ENCODE measurements at places on chromosomes 3 and 15. TPM values are rescaled to one million over a fixed set of nuclear protein-coding genes. Genes with fewer than 3 reads are reported as not detected.
A peak's percentile ranks its signal among the peaks of the same experiment; 100 is the strongest.

- DNase-seq, result peak; percentile 5
Measured at GRCh38 chr15:68314563-68314962, 37.0 kb downstream of the FEM1B start.

SEMA6D gene
- 15.5 TPM for total RNA-seq

DNA sequence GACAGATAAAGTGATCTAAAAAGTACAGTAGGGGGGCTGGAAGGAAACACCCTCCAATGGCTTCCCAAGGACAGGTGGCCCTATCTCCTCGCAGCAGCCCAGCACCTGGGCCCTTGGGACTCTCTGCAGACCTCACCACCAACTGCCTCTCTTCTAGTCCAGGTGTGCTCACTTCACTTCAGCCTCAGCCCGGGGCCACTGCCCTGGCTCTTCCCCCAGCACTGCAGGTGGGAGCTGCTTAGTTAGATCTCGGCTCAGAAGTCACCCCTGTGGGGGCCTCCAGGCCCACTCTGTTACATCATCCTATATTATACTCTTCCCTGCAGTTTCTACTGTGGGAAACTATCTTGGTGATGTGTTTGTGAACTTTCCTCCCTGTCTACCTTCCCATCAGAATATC, 2.0 kb downstream of the KLF15 start:
- no peak for DNase-seq

- DNase-seq, result no peak
Measured at GRCh38 chr15:29039466-29040369, 153.9 kb downstream of the APBA2 start.

GRCh38 chr3:44983484-44983941, 7.5 kb downstream of the EXOSC7 start:
- no peak for DNase-seq

TM6SF1 gene
- 6.2 TPM for total RNA-seq

DNA sequence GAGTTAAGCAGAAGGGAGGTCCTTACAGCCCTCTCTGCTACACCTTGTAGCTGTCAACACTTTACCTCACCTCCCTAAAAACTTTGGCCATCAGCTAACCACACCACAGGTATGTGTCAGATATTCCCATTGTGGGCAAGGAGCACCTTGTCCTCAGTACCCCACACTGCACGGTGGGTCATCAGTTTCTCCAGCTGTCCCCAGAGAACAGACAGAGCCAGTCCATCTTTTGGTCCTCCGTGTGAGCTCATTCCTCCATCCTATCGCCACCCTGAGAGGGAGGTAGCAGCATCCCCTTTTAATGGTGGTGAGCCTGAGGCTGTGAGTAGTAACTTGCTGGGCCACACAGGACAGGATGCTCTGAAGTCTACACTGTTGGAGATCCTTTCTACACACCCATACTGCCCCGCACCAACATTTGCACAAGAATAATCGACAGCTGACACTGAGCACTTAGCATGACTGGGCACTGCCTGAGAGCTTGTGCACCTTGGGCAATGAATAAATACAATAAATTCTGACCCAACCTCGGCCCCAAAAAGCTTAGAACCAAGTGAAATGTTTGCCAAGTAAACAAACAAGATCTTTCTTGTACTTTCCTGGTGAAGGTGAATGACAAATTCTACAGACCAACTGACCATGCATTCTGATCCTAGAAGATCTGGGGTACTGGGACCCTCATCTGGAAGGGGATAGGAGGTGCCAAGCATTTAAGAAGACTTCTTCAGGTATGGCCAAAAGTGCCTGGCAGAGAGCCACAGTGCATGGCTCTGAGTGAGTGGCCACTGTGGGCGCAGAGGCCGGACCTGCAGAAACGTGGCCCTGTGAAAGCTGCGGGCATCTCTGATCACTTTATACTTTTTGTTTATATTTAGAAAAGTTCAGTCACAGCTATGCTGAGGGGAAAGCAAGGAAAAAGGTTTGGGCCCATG, 6.9 kb downstream of the CHCHD4 start:
- DNase-seq, result no peak

CCR1 gene
- 88.6 TPM for total RNA-seq

- DNase-seq, result no peak
Measured at GRCh38 chr3:142930463-142930862, 33.0 kb downstream of the PAQR9 start.

GRCh38 chr3:129688271-129688895, 81.9 kb upstream of the PLXND1 start:
- no peak for DNase-seq

DNA sequence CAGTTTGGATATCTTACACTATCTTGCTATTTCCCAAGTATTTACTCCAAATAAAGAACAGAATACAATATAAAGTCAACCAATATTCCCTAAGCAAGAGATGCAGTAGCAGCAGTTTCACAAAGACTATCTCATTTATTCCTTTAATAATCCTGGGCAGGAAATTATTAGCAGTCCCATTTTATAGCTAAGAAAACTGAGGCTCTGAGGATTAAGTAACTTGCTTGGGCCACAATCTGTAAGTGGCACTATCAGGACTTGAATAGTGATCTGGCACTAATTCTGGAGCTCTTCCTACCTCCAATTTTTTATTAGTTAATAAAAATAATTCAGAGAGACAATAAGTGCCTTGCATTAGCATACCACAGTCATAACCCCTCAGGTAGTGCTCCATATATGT, 611.7 kb downstream of the MCTP2 start:
- no peak for DNase-seq

- no peak for DNase-seq
Measured at GRCh38 chr15:58403581-58403980, 28.2 kb upstream of the LIPC start.

GRCh38 chr3:13235897-13236296, 162.7 kb upstream of the IQSEC1 start:
- DNase-seq, result no peak

GRCh38 chr15:29103824-29104565, 165.6 kb downstream of the NSMCE3 start:
- no peak for DNase-seq

GRCh38 chr3:192494174-192494573, 233.2 kb downstream of the FGF12 start:
- no peak for DNase-seq

DNA sequence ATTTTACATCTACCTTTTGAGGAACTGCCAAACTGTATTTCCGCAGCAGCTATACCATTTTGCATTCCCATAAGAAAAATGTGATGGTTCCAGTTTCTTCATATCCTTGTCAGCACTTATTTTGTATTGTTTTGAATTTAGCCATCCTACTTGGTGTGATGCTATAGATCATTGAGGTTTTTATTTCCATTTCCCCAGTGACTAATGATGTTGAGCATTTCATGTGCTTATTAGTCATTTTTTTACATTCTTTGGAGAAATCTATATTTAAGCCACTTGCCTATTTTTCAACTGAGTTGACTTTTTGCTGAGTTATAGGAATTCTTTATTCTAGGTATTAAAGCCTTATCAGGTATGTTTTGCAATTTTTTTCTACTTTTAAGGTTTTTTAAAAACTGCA, 347.6 kb upstream of the RARB start:
- DNase-seq, result no peak

LRRC31 gene
- total RNA-seq, result not detected

OTOL1 gene
- not detected for total RNA-seq

DNA sequence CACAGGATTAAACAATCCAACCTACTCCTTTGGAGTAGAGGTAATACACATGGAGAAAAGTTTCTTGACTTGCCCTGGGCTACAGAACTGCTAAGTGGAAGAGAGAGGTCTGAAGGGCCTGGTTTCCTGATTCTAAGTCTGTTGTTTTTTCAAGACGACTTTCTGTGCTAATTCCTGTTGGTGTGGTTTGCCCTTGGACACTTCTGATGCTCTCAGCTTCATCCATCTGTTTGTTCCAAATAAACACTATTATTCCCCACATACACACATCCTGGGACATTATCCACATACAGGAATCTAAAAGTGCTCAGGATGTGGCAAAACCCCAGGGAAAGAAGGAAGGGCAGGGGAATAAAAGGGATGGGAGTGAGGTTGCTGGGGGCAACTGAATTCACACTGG, 393.5 kb upstream of the TBL1XR1 start:
- DNase-seq, result no peak

GRCh38 chr15:87477737-87478686, 778.5 kb downstream of the NTRK3 start:
- peak; percentile 28 for DNase-seq

DNA sequence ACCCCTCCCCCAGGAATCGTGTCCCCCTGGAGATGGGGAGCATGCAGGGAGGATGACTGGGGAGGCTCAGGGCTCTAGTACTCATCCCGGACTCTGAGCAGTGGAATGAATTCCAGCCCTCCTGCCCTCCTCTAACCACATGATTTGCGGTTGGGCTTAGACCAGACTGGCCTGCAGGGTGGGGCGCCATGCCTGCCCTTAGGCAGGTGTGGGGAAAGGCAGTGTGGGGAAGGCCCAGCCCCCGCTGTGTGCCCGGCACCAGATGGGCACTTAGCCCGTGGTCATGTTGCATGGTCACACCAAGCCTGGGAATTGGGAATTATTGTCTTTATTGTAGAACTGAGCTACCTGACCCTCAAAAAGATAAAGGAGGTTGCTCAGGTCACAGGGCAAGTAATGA, 283.8 kb downstream of the TLE3 start:
- DNase-seq, result no peak

DNA sequence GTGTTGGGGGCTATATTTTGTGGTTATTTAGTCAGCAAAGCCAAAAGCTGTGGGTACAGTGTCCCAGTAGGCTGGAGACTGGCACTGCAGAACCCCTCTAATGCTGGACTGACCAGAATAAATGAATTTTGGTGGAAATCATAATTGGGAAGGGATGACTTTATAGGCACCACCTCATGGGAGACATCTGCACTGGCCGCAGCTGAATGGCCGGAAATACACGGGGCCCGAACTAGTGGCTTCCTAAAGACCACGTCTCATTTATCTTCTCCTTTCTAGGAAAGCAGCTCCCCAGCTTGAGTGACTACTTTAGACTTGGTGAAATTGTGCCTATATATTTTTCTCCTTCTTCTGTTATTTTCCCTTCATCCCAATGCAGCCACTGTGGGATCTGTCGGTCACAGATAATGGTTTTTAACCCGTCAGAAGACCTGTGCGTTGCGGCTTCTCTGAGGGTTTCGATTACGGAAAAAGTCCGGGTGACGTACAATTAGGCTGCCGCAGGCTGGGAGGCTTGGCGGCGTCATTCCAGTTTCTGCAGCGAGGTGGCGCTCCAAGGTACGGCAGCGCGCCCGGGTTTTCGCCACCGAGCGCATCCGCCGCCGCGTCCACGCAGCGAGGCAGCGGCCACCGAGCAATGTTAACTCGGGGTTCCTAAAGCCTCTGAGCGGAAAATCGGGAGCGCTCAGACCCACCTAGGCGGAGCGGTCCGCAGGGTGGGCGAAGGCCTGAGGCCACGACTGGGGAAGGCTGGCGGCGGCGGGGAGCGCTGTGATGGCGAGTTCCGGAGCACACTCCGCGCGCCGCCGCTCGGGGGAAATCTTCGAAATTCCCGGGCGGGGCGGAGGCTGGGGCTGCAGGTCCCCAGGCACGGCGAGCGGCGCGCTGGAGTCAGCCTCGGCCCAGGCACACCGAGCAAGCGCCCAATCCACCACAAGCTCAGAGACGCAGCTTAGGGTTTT, 26.3 kb downstream of the NR2F2 start:
- peak; percentile 77 for DNase-seq

CTXN2 gene
- total RNA-seq, result not detected

GRCh38 chr3:195154793-195155535, 116.0 kb downstream of the XXYLT1 start:
- peak; percentile 70 for DNase-seq

DNA sequence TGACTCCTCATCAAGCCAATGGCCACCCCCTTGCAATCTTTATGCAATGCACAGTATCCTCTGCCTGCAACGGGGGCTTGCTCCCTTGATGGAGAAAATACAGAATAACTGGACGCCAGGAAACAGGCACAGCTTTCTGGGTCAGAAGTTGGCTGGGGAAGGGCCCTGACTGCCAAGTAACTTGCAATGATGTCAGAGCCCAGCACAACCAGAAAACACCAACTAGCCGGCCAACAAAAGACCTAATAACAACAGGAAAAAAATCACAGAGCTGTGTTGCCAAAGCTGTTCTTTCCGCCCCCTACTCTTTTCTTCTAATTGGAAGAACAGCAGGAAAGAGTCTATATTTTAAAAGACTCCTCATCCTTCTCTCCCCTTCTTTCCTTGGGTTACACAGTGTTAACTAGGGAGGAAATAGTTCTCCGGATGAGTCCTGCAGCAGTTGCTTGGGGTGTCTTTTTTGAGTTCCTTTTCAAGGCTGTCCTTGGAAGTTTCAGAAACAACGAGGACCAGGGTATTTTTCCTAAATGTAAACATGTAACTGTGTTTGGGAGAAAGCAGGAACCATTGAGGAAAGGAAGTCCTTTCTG, 1.4 kb upstream of the SEMA6D start:
- DNase-seq, result no peak

GRCh38 chr15:67134871-67135492, 69.6 kb downstream of the SMAD3 start:
- DNase-seq, result peak; percentile 22

WDR93 gene
- 0.36 TPM for total RNA-seq

CASR gene
- not detected for total RNA-seq

GPR176 gene
- total RNA-seq, result 14.8 TPM

AMT gene
- 4.2 TPM for total RNA-seq

DNA sequence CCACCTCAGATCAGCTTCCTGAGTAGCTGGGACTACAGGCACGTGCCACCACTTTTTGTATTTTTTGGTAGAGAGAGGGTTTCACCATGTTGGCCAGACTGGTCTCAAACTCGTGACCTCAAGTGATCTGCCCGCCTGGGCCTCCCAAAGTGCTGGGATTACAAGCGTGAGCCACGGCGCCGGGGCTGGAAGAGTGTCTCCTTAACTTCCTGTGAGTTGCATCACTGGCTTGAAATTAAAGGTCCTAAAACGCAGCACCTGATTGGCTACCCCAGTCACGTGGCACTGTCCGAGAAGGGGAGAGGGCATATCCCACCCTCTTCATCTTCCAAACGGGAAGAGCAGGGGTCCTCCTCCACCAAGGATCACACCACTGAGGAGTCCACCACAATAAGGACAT, 5.5 kb upstream of the FAM174B start:
- no peak for DNase-seq

DNA sequence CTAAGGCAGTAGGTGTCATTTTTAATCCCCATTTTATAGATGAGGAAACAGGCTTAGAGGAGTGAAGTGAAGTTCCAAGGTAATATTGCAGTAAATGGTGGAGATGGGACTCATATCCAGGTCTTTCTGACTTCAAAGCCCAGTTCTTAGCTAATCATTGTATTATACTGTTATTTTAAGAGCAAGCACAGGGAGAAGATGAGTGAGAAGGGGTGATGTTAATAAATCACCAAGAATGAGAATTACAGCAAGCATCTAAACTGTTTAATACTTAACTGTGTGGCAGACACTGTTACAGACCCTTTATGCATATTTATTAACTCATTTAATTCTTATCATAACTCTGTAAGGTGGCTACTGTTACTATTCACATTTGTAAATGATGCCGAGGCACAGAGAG, 61.2 kb downstream of the VPS8 start:
- DNase-seq, result no peak

Measured in omental fat pad (tissue), 4 donors.